Endodermal cell (in vitro differentiated cells): ENCODE measurements at places on chromosomes 1 and 21. TPM values are rescaled to one million over a fixed set of nuclear protein-coding genes. Genes with fewer than 3 reads are reported as not detected.

DNA sequence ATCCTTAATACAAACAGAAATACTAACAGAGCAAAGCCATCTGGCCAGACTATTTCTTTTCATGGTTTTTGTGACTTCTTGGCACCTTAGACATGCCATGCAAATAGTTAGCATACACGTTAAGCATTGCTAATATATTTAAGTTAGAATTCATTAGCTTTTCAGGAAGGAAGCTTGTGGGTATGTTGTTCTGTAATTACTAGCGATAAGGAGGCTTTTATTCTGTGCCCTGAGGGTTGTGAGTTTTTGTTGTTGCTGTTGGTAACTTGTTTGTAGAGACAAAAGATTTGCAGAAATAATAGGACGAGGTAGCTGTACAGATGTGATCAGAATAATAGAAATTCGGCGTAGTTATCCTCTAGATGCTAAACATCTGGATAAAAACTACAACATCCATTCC, 305.3 kb downstream of the TM2D1 start:
- DNase-seq = no peak

DNA sequence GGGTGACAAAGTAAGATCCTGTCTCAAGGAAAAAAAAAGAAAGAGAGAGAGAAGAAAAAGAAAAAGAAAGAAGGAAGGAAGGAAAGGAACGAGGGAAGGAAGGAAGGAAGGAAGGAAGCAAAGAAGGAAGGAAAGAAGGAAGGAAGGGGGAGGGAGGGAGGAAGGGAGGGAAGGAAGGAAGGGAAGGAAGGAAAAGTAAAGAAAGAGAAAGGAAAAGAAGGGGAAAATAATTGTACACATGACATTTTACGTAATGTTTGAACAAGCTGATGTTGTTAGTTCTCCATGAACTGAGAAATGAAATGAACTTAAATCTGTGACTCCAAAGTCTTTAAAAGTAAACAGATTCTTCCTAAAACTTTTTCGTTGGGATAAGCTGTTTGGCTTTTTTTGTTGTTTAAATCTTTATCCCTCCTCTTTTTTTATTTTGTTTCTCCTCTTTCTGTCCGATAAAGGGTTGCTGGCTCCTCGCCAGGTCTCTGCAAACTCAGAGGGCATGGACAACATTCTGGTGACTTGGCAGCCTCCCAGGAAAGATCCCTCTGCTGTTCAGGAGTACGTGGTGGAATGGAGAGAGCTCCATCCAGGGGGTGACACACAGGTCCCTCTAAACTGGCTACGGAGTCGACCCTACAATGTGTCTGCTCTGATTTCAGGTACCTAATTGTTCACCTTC, 59.8 kb downstream of the IL12RB2 start:
- DNase-seq = no peak

DNA sequence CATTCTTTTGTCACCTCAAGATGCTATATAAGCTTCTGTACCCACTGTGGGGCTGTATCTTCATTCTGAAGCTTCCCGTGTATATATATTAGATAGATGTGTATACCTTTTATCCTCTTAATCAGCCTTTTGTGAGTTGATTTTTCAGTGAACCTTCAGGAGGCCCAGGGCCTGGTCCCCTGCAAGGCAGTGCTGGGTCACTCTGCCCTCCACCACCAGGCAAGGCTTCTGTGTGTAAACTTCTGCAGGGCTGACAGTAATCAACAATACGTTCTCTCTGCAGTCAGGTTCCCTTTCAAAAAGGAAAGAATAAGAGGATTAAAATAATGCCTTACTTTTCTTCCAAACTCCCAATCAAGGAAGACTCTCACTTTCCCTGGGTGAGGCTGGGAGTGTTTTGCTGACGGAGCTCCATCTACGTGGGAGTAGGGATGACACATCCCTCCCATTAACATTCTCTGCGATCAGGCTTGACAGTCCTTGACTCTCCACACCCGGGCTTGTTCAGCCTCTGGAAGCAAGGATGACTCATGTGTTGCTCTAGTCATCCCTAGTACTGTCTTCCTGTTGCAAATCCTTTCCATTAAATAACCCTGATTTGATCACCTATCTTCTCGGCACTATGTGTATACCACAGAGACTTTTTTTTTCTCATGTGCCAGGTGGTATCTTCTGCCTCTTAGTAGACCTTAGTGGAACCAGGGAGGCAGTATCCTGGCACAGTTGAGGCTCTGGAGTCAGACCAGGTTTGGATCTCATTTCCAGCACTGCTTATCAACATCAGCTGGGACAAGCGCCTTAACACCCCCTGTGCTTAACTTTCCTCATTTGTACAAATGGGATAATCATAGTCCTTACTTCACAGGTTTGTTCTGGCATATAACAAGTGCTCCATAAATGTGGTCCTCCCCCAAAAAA, 70.3 kb upstream of the KCNK1 start:
- peak; percentile 53 for DNase-seq

Gene KCNK1
- 55.7 to 73.9 TPM (median 57.3 TPM) in 3 replicates for total RNA-seq
